ENCODE measurements at places on chromosomes 3 and 15. TPM values are rescaled to one million over a fixed set of nuclear protein-coding genes. Genes with fewer than 3 reads are reported as not detected.

DNA sequence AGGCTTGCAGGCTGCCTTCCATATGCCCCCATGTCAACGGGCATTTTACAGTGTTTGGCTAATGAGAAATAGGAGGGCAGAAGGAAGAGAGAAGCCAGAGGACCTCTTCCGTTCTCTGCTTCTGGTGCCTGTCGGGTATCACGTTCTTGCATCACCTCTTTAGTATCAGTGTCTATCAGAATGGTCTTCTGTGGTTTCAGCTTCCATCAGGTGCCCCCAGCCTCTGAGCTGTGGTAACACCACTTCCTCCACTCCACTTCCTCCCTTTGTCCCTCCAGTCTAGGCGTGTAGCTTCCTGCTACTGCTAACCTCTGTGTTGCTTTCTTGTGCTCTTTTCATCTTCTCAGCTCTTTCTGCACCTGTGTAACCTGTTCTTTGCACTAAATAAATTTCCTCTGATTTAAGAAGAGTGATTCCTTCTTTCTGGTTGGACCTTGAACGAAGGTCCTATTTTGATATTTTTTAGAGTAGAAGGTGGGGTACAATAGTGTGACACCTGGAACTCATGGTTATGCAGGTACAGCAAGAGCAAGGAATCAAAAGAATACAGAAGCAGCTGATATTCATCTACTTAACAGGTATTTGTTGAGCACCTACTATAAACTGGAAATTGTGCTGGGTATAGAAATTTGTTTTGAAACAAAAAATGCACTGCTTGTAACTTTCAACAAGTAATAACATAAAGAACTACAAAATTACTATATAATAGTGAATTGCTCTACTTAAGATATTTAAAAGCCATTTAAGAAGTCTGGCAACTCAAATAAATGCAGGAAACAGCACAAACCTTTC is 27.4 kb upstream of the FOXB1 start:
- no peak overlapping the region for H3K4me3 ChIP-seq
- H3K4me1 ChIP-seq: no peaks in the 10 kb centered on the region
- H3K27ac ChIP-seq: no peak overlapping the region
- no peak for DNase-seq
- H3K36me3 ChIP-seq: no peaks in the 10 kb centered on the region

DNA sequence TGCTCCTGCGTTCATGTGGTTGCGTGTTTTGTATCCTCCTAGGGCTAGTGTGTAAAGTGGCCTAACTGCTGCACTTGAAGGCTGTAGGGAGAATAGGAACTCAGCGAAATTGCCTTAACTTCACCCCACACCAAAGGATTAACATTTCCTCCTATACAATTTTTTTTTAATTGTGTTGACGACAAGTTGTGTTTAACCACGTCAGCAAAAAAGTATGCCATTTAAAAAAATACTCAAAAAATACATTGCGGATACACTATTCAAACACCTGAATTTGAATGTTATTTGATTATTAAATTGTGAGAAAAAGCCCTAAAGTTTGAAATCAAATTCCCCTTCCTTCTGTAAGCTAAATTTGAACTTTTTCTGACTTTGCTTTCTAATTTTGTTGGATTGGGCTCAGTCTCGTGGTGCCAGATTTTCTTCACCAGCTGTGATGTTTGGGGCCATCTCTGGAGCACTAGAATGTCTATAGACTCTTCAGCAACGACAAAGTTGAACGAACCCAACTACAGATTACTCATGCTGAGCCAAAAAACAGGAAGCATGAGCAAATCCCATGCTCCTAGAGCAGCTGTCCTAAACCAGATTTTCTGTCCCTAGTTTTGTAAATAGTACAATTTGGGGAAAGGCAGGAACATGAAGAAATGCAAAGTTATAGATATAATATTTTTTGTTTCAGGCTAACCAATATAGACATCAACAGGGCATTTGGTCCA is 8.1 kb upstream of the SLC9A9 start:
- no peaks in the 10 kb centered on the region for H3K36me3 ChIP-seq
- no peaks in the 10 kb centered on the region for H3K27me3 ChIP-seq
- no peak overlapping the region for H3K4me3 ChIP-seq
- H3K27ac ChIP-seq: no peak overlapping the region

DNA sequence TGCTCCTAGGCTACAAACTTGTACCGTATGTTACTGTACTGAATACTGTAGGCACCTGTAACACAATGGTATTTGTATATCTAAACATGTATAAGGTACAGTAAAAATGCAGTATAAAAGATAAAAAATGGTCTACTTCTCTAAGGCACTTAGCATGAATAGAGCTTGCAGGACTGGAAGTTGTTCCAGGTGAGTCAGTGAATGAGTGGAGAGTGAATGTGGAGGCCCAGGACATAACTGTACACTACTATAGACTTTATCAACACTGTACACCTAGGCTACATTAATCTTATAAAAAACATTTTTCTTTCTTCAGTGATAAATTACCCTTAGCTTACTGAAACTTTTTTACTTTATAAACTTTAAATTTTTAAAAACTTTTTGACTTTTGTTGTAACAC is 12.5 kb downstream of the TNFAIP8L3 start:
- peaks cover 11% of the 10 kb centered on the region for H3K4me1 ChIP-seq
- no peaks in the 10 kb centered on the region for H3K36me3 ChIP-seq
- no peaks in the 10 kb centered on the region for H3K27me3 ChIP-seq
- no peak overlapping the region for H3K4me3 ChIP-seq

Gene RASGRP1
- 3.0 TPM for total RNA-seq

GRCh38 chr3:132164469-132165092 is 129.8 kb upstream of the CPNE4 start:
- H3K27ac ChIP-seq: no peak overlapping the region
- H3K27me3 ChIP-seq: no peaks in the 10 kb centered on the region
- no peak overlapping the region for H3K4me3 ChIP-seq
- H3K36me3 ChIP-seq: no peaks in the 10 kb centered on the region
- peak; percentile 49 for DNase-seq

Measured in GM23248 (cell line).